ENCODE measurements at places on chromosomes 3 and 15.
A peak's percentile ranks its signal among the peaks of the same experiment; 100 is the strongest.

DNA sequence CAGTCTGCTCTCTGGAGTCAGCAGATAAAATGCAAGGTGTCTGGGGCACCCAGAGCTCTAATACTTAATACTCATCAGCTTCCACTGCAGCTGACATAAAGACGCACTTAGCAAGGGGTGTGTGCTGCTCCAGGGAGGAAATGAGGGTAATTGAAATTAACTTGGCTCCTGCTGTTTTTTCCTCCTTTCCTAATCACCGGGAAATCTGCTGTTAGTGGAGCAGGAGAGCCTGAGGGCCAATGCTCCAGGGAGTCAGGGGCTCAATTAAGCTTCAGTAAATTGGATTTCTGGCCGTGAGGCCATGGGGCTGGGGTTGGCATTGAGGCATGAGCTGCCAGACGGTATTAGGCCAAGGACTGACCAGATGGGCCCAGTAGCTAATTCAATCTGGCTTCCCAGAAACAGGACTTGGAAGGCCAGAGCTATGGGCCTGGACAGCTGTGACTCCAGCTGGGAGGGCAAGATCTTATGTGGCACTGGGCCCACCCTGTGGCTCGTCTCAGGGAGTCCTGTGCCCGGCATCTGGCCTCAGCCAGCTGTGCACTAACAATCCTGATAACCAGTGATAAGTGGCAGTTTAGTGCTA is 30.7 kb upstream of the CHRNB4 start:
- no peak for DNase-seq

DNA sequence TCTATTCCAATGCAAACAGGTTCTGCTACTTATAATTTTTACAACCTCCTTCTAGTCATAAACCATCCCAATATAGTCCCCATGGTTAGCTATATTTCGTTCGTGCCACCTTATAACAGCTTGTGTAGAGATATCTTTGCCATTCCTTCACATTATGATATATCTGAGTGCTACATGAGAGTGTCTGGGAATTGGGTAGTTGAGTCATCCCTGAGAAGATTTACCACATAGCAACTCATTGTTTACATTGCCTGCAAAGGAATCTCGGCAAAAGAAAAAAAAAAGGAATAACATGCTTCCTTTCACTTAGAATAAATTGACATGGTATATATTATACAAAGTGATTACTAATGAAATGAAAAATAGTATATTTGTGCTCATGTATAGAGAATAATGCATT is 86.0 kb upstream of the VGLL3 start:
- no peak for DNase-seq

DNA sequence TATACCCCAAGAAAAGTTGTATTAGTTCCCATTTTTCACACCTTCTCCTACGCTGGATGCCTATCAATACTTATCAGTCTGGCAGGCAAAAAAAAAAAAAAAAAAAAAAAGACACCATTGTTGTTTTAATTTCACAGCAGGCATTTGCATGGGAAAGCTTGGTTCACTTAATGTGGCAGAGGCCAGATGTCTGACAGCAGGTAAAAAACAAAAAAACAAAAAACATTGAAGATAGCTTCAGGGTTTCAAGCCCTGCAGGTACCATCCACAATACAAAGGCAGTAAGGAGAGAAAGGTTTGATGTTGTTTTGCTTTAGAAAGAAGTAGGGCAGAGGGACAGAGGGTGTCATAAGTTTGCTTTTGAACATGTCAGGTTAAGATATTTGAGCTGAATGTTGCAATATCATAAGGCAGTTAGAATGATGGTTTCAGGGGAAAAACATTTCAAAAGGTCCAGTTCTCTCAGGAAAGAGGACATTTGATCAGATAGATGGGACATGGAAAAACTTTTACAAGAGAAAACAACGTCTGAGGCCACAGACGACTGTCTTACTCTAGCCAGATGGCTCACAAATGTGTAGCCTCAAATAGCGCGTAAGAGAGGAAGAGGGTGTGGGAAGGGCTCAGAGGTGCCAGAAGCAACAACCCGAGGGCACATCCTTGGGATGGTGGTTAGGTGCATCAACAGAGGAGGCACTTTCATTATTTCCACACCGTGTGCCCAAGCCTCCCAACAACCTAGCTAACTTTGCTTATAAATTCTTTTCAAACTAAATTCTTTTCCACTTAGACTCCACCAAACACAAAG is 25.7 kb downstream of the PCOLCE2 start:
- DNase-seq: no peak

DNA sequence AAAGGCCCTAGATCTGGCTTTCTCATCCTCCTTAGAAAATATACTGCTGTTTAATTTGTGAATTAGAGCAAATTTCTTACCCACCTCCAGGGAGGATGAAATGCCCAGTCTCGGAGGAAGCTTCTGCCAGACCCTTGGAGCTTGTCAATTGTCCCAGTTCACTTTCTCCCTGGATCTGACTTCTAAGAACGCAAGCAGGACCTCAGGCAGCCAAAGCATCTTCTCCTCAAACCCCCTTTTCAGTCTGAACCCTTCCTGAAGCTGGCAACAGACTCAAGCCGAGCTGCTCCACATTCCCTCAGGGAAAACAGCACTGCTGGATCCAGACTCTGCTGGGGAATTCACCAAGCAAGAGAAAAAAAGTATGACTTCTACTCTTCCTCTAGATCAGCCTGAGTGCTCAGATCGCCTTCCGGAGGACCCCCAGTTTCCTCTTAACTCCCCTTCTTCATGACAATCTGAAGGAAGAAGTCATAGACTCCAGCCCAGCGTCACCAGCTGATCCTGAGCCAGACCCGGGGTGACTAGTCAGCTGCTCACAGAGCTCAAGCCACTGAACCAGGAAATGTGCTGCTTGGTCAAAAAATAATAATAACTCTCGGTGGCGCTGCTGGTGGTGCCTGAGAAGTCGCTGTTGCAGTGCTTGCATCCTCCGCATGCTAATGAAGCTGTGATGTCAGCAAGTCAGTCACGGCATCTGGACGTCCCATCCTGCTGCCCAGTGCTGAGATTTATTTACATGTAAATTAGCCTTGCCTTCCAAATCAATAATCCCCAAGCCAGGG is at the start of gene PRICKLE2:
PRICKLE2 (minus strand) TSS at position 641 of the 785 bp plus-strand sequence. CDS start 26,539 bp downstream, outside the sequence.
- no peak for DNase-seq

GRCh38 chr3:10205451-10206165 is 40.9 kb downstream of the IRAK2 start:
- DNase-seq: peak; percentile 80

DNA sequence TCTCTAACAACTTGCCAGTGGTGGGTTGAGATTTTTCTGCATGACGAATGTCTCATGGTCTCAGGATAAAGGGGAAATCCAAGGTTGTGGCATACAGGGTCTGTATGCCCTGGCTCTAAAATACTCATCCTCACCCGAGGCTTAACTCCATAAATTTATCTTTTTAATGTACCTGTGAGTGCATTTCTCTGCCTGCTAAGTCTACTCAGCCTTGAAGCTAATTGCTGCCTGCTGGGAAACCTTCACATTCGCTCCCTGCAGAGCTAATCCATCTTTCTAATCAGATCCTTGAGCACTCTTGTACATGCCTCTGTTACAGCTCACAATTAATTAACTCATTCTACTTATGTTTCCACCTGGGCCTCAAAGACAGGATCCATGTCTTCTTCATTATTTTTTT is 93.8 kb downstream of the CMSS1 start:
- no peak for DNase-seq

Measured in HCT116 (cell line).